ENCODE measurements at places on chromosomes 5 and 9.

DNA sequence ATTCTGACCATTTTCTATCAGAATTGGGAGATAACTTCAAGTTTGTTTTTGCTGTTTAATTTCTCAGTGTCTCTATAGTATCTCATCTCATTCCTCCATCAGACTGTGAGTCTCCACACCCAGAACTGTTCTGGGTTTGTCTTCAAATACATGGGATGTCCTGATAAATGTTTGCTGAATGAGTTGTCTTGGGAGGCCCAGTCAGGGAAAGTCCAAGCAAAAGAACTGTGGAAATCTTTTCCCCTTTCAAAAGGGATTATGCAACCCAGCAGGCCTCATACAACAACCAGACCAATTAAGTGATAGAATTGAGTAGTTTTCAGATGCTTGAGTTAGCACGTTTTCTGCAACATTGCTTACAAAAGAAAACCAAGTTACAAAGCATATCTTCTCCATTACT, 324.4 kb downstream of the BRINP1 start:
- no peak for DNase-seq

GRCh38 chr9:124008694-124009530, 2.7 kb upstream of the LHX2 start:
- DNase-seq: no peak

DNA sequence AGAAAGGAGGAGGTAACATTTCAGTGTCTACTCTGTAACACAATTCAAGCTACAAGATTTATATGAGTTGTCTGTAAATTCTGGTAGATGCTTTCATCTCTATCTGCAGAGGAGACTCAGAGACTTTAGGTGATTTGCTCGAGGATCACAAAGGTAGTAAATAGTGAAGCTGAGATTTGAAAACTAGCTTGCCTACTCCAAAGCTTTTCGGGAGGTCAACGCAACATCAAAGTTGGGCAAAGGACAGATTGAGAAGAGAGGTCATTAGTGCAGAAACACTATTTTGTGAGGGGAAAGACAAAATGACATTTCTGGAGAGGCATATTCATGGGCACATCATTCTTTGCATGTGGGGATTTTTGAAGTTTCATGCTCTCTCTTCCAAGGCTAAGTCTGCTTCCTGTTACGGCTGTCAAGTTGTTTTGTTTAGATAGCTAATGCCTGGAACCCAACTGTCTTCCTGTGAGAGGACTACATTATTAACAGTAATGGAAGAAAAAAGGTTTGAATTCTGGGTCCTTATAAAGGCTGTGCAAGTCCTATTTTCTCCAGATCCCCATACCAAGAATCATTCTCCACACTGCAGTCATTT, 413.5 kb upstream of the ZNF462 start:
- DNase-seq: no peak

GRCh38 chr9:91089405-91090129, 272.2 kb downstream of the AUH start:
- no peak for DNase-seq

GRCh38 chr9:113620377-113621161, 157.0 kb downstream of the RGS3 start:
- no peak for DNase-seq

- no peak for DNase-seq
These were observed 222.1 kb downstream of the SYK start for GRCh38 chr9:91023741-91024140.

DNA sequence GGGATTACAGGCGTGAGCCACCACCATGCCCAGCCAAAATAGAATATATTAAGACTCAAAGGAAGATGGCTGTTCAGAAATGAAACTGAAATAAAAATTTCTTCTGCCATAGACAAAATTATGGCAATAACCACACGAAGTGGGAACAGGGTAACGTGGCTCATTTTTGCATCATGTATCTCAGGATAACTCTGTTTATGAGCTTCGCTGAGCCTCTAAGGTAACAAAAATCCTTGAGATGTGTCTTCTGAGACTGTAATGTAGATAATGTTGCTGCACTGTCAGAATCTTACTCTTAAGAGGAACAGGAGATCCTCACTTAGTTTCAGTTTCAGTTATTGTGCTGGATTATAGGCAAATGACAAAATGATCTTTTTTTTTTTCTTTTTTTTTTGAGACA, 153.8 kb downstream of the GOLPH3 start:
- no peak for DNase-seq

- DNase-seq: no peak
These were observed 78.4 kb downstream of the BOD1 start for GRCh38 chr5:173538018-173538417.

GRCh38 chr5:146176805-146177204, 5.6 kb downstream of the LARS1 start:
- no peak for DNase-seq

GRCh38 chr9:93821307-93821703, 133.8 kb downstream of the BARX1 start:
- no peak for DNase-seq

GRCh38 chr9:126838055-126838811, 22.2 kb upstream of the ZBTB34 start:
- no peak for DNase-seq

GRCh38 chr5:158813275-158813674, 286.4 kb downstream of the EBF1 start:
- DNase-seq: no peak

DNA sequence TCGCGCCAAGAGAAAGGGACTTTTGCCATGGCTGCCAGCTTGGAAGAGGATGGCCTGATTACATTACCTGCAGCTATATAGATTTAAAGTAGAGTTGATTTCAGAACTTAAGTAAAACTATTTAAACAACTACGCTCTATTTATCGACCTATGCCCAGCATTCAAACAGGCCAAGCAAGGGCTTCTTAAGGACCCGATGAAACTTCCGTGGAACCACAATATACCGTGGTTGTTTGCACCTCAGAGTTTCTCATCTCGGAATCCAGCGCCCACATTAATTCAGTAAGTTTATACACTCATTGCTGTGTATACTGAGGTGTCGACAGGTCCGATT, 505 bp upstream of the CDC14B start:
- no peak for DNase-seq

DNA sequence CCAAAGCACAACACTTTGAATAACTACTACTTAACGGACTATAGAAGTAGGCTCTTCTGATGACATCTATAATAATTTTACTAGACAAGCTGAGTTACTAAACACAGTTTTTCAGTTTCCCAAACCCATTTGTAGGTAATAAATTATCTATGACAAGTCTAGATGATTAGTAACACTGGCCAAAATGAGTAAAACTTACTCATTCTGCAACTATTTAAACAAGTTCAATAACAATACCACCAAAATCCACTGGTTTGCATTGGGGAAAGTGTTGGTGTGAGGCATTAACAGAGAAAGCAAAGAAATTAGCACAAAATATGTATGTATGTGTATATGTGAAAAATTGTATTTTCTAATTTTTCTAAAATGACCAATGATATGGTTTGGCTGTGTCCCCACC, 119.3 kb downstream of the NR2F1-AS1 start:
- no peak for DNase-seq

DNA sequence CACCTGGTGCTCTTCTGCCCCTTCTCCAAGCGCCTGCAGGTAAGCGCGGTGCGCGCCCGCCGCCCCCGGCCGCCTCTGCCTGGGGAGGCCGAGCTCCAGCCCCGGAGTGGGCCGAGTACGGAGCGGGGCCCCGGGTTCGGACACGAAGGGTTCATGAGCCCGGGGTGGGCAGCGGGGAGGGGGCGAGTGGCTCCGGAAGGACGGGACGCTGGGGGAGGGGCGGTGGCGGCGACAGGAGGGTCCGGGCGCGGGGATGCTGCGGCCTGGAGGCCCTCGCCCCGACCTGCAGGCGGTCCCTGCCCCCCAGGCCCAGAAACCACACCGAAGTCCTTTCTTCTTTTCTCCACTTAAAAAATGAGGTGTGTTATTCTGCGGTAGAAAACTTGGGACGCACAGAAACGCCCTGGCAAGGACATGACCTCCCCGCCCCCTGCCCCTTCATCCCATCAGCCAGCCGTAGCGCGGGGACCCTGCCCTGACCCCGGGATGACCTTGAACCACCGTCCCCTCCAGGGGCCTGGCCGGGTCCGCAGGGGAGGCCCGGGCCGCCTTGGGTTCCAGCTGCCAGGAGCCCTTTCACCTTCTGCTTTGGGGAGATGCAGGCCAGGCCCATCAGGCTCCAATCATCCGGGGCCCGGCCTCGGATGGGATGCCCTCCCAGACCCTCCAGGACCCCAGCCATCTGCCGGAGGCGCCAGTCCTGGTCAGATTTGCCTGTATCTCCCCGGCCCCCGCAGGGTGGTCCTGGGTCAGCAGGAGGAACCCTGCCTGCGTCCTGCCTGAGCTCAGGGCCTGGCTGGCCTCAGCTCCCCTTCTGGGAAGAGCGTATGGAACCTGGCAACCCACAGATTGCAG, 545 bp downstream of the DIPK1B start:
- DNase-seq: no peak

DNA sequence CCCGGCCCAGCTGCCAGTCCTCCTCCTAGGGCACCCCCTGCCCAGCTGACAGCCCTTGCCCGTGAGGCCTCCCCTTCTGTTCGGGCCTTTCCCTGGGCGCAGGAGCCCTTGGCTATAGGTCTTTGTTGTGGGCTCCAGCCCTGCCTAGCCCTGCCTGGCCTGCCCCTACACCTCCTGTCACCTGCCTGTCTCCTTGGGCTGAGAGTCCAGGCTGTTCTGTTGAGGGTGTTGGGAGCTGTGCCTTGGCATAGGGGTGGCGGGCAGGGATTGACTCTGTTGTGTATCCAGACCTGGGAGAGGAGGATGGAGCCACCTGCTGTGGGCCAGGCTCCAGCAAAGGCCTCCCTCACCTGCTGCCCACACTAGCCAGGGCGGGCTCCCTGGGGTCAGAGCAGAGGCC, 11.6 kb downstream of the FCN2 start:
- no peak for DNase-seq

GRCh38 chr9:22240619-22241018, 206.0 kb upstream of the DMRTA1 start:
- DNase-seq: no peak
